ENCODE measurements at places on chromosomes 5 and 9.

GRCh38 chr5:96149021-96149420 is 187.4 kb upstream of the ELL2 start:
- no peak for DNase-seq

DNA sequence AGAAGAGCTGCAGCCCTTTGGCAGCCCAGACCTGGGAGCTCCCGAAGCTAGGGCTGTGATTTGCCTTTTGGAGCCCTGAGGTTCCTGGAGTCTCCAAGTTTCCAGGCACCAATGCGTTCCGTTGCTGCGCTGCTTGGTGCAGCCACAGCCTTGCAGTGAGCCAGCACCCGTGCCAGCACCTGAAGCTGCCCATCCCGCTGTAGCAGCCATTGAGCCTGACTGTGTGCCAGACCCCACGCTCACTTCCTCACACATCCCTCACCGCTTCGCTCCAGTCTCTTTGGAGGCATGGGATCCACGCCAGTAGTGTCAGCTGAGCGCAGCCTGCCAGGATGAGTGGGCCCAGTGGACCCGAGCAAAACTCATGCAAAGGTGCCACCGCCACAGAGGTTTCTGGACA is 22.5 kb upstream of the C9orf72 start:
- no peak for DNase-seq

- DNase-seq: no peak
Observed at GRCh38 chr9:96484521-96484931, 34.6 kb downstream of the HABP4 start.

DNA sequence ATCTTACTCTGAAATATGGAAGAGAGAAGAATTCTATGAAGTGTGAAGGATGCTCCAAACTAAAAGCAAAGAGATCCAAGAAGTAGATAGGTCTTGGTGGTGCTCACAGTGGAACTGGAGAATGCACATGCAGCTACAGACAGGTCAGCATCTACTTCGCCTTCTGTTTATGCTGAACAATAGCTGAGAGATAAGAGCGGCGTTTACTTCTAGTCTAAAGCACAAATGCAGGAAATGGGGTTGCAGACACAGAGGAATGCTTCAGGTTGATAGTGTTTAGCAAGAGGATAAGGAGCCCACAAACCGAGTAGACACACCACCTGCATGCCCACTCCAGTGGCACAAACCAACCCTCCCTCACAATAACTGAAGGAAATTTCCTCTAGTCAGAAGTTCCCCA is 180.0 kb upstream of the RGMB start:
- no peak for DNase-seq

DNA sequence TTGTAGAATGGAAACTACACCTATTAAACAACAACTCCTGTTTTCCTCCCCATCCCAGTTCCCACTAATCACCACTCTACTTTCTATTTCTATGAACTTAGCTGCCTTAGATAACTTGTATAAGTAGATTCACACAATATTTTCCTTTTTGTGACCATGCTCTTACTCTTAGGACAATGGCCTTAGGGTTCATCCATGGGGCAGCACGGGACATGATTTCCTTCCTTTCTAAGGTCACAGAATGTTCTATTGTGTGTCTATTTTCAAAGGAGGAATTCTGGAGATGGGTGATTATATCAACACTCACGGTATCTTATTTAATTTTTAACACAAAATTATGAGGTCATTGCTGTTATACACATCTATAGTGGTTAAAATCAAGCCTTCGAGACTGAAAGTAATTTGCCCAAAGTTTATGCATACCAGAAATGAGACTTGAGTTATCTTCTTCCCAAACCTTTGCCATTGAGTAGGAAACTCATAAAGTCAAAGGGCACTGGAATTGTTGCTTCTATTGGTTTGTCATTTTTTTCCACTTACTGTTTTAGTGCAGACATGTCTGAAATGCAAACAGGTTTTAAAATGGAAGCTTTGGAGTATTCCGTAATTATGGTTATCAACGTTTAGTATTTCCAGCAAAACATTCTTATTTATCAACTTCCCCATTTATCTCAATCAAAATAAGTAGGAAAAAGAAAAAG is 23.6 kb downstream of the CTSL start:
- no peak for DNase-seq

- no peak for DNase-seq
Observed at GRCh38 chr9:99693888-99694287, 127.8 kb upstream of the NR4A3 start.

- no peak for DNase-seq
Observed at GRCh38 chr9:112361601-112362000, 18.3 kb upstream of the HSDL2 start.

- no peak for DNase-seq
Observed at GRCh38 chr5:22044229-22044628, 808.9 kb downstream of the CDH12 start.

DNA sequence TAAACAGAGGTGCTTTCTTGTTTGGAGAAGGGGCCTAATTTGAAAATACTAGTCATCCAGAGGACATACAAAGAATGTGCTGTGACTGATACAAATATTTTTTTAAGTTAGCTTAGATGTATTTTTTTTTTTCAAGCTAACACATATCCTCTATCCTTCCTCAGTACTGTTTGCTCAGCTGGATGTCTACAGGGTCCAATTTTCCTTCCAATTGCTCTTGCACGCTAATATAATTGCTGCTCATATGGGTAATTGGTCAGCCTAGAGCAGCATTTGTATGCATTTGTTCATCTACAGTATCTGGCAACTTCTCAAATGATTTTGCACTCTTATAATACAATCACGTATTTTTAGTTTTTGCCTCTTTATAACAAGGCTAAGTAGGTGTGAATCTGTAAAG is 84.7 kb downstream of the ZDHHC21 start:
- DNase-seq: no peak

DNA sequence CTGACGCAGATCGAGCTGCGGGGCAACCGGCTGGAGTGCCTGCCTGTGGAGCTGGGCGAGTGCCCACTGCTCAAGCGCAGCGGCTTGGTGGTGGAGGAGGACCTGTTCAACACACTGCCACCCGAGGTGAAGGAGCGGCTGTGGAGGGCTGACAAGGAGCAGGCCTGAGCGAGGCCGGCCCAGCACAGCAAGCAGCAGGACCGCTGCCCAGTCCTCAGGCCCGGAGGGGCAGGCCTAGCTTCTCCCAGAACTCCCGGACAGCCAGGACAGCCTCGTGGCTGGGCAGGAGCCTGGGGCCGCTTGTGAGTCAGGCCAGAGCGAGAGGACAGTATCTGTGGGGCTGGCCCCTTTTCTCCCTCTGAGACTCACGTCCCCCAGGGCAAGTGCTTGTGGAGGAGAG is 4.6 kb upstream of the PHYHD1 start:
- no peak for DNase-seq

GRCh38 chr5:112419986-112420864 is 1.1 kb upstream of the EPB41L4A start:
- DNase-seq: no peak

DNA sequence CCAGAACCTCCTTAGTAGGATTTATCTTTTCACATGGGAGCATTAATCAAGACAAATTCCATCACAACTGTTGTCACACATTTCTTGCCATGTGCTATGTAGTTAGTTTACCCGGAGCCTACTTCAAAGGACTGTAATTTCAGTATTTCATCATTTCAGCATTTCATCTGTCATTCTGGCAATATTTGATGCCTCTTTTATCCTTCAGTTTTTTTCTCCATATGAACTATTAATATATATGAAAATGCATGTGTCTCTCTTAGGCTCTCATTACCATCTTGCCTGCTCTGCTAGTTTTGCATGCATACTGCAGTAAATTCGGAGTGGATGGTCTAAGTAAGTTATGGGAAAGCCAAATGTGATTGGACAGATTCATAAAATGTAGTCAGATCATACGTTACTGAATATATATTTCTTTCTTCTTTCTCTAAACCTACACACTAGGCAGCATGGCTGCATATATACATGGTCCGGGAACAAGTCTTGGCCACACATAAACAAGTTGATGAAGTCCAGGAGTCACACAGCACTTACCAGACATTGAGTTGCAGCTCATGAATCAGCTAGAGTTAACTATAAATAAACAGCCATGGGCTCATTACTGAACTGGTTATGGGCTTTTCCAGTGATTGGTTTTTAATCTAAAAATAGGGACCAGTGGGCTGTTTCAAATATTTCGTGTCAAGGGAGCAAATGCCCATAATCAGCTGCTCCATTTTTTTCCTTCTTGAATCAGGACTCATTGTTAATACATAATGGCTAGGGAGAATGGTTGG is 46.6 kb downstream of the SPATA31D1 start:
- no peak for DNase-seq

- no peak for DNase-seq
Observed at GRCh38 chr5:148507648-148508047, 123.9 kb downstream of the FBXO38 start.

GRCh38 chr9:17436854-17437253 is 142.0 kb upstream of the SH3GL2 start:
- DNase-seq: no peak

DNA sequence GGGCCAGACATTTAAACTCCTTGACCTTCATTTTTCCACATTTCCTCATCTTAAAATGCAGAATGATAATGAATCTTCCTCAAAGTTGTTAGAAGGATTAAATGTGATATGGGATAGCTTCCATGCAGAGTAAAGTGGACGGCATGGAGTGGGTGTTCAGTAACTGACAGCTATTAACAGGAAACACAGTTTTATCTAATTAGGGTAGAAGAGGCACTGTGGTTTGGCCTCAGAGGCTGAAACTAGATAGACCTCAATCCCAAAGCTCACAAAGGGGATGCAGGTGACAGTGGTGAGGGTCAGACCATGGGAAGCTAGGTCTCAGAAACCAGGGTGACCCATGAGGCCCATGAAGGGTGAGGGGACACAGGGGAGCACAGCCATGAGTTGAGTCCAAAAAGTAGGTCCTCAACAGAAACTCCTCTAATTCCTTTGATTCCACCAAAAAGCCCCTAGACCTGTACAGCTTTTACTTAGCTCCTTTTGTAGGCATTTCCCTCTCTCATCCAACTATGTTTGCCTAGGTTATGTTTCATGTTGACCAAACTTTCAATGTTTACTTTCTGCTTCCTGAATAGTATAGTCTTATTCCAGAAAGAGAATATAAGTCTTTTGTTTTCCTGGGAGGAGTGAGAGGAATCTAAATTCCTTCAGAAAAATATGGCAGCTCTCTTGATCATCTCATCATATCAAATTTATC is 27.9 kb upstream of the GLDC start:
- DNase-seq: no peak

GRCh38 chr5:38799556-38800377 is 46.0 kb upstream of the OSMR start:
- DNase-seq: no peak

- DNase-seq: no peak
Observed at GRCh38 chr9:79120941-79121340, 450.8 kb upstream of the TLE4 start.

- DNase-seq: no peak
Observed at GRCh38 chr9:84368601-84369000, 28.0 kb upstream of the SLC28A3 start.

GRCh38 chr9:99778836-99779235 is 42.8 kb upstream of the NR4A3 start:
- no peak for DNase-seq

DNA sequence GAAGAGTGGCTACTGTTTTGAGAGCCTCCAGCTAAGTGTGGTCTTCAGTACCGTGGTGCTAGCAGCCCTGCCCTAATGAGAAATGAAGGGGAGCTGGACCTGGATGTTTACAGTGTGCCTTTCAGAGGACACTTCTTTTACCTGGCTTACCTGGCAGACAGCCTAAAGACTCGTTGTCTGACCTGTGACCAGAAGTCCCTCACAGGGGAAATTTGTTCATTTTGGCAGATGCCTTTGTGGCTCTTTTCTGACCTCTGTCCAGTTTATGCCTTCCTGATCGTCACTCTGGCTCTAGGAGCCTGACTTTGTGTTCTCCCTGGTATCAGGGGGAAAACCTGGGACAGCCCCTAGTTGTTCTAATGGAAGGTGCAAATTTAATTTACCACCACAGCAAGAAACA is 475.1 kb downstream of the DMRTA1 start:
- no peak for DNase-seq

- DNase-seq: no peak
Observed at GRCh38 chr5:168624850-168625364, 45.7 kb upstream of the PANK3 start.

- DNase-seq: no peak
Observed at GRCh38 chr9:130896233-130897014, at the start of gene QRFP. TSS of gene QRFP (minus strand) at chr9:130896812. CDS start at chr9:130893838, 2,974 bp downstream.

- DNase-seq: no peak
Observed at GRCh38 chr5:176784218-176785165, 25.9 kb upstream of the UNC5A start.

DNA sequence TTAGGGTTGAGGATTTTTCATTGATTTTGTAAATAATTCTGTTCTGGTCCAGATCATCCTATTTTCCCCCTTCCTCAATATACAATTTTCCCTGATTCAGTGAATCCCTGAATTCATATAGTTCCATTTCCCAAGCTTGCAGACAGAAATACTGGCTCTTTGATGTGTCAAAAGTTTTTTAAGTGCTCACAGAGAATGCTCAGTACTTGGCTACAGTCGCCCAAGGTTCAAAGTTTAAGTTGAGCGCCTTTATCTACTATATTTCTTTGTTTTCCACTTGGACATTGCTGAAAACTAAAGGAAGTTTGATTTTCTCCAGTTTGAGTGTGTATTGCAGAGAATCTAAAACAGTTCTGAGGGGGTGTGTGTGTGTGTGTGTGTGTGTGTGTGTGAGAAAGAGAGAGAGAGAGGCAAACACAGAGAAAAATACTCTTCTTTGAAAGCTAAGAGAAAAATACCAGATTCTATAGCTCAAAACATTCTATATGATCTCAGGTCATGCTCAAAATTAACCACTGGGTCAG is 136.2 kb upstream of the ACO1 start:
- DNase-seq: no peak

DNA sequence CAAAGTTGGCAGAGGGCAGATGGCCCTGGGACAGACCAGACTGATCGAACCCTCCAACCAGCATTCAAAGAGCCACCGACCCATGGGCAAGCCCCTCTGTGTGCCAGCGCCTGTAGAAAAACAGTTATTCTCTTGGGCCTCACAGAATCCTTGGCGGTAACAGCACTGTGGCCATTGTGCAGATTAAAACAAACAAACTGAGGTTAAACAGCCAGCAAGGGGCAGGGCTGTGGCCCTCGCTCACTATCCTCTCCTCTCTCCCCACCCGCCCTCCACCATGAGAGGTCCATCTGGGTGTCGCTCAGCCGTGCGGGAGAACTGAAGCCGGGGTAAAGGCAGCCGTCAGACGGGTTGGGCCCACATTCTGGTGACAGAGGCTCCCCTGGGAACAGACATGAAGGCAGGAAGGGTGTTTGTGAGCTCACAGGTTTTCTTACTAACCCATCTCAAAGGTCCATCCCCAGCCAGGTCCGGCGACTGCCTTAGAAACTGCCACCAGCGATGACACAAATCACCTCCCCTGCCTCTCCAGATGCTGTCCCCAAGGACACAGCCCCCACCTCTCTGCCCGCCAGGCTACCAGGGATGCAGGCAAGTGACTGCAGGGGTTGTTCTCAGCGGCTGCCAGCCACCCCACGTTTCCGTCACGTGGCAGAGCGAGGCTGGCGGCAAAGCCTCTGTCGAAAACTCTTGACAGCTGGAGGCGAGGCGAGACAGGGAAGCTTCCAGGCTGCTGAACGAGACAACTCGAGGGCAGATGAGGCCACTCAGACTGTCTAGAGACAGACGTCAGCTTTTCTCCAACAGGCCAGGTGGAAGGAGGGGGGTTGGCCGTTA is 75.8 kb upstream of the SARDH start:
- no peak for DNase-seq

- no peak for DNase-seq
Observed at GRCh38 chr9:72579880-72580550, 58.6 kb downstream of the TMC1 start.

GRCh38 chr5:72245546-72245945 is 74.5 kb downstream of the MRPS27 start:
- no peak for DNase-seq
